Activated CD4-positive, alpha-beta T cell treated with anti-CD3 and anti-CD28 coated beads for 4 hours (primary cell): ENCODE measurements at places on chromosomes 6 and 20.

GRCh38 chr20:58567437-58567836 lies 52.2 kb upstream of the APCDD1L start:
- DNase-seq, result no peak

- no peak for DNase-seq
Observed at GRCh38 chr6:128598571-128598970, 78.2 kb upstream of the PTPRK start.

DNA sequence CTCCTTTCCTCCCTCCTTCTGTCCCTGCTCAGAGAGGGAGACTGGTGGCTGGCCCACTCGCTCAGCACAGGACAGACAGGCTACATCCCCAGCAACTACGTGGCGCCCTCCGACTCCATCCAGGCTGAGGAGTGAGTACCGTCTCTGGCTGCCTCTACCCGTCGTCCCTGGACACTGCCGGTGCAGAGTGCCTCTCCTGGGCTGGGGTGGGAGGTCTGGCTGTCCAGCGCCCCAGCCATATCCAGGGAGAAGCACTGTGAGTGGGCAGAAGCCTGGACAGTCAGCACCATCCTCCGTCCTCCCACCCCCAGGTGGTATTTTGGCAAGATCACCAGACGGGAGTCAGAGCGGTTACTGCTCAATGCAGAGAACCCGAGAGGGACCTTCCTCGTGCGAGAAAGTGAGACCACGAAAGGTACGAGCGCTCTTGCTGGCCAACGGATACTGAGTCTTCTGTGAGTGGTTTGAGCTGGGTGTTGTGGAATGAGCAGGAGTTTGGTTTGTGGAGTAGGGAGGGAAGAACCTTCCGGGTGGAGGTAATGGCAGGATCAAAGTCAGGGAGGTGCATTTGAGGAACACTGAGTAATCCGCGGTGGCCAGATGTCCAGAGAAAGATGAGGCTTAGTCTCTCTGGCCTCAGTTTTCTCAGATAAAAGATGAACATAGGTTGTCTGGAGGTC lies 48.1 kb downstream of the SRC start:
- no peak for DNase-seq

GRCh38 chr20:45044084-45044573 lies 56.8 kb downstream of the KCNS1 start:
- DNase-seq, result peak; percentile 42

DNA sequence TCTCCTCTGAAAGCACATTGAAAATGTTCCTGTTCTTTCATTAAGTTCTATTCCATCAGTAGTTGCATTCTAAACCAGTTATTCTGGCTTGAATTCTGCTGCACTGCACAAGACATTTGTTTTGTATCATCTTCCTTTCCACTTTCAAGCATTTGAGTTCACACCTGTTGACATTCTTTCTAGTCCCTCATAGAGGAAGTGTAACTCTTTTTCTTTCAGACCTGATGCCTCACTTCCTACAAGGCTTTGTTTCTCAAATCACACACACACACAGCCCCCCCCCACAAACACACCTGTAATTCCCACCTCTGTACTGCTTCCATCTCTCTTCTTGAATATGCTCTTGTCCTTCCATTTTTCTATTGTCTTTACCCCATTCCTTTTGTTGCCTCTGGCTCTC lies 50.9 kb downstream of the CCN2 start:
- DNase-seq, result no peak
